ENCODE measurements at places on chromosomes 5 and 9.
A peak's percentile ranks its signal among the peaks of the same experiment; 100 is the strongest.

- DNase-seq = no peak
Measured at GRCh38 chr5:9851458-9851857, 221.3 kb upstream of the TAS2R1 start.

GRCh38 chr9:81477669-81478068 is 211.7 kb downstream of the TLE1 start:
- no peak for DNase-seq

GRCh38 chr5:178424810-178425177 is 165.4 kb downstream of the COL23A1 start:
- DNase-seq = no peak

DNA sequence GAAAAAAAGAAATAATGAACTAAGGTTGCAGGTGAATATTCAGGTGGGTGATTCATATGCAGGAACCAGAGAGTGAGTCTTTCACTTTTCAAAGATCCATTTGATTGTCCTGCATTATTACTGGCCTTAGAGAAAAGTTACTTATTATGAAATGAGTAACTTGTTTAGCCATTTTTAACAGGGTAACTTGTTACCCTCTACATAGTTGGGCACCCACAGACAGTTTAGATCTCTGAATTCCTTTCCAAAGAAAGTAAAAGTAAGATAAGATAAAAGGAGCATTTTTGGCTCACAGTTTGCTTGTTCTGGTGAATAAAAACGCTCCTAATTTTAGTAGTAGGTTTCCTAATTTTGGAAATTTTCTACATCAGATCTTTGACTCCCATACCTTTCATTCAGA is 54.1 kb upstream of the DAB2 start:
- DNase-seq = no peak

GRCh38 chr5:109863752-109864151 is 174.0 kb downstream of the MAN2A1 start:
- no peak for DNase-seq

GRCh38 chr5:54080831-54081230 is 229.5 kb downstream of the ARL15 start:
- DNase-seq = no peak

GRCh38 chr5:116696366-116696765 is 121.7 kb upstream of the SEMA6A start:
- no peak for DNase-seq

GRCh38 chr5:124459984-124460383 is 286.5 kb downstream of the ZNF608 start:
- no peak for DNase-seq

- DNase-seq = no peak
Measured at GRCh38 chr5:79811081-79811480, 121.4 kb downstream of the CMYA5 start.

GRCh38 chr5:115190388-115190787 is 20.7 kb upstream of the TRIM36 start:
- DNase-seq = no peak

GRCh38 chr9:33633636-33634035 is 109.6 kb downstream of the ANKRD18B start:
- no peak for DNase-seq

GRCh38 chr5:132662925-132663770 is 5.2 kb downstream of the IL13 start:
- peak; percentile 89 for DNase-seq

- DNase-seq = peak; percentile 48
Measured at GRCh38 chr9:130461218-130461630, 16.5 kb downstream of the ASS1 start.

DNA sequence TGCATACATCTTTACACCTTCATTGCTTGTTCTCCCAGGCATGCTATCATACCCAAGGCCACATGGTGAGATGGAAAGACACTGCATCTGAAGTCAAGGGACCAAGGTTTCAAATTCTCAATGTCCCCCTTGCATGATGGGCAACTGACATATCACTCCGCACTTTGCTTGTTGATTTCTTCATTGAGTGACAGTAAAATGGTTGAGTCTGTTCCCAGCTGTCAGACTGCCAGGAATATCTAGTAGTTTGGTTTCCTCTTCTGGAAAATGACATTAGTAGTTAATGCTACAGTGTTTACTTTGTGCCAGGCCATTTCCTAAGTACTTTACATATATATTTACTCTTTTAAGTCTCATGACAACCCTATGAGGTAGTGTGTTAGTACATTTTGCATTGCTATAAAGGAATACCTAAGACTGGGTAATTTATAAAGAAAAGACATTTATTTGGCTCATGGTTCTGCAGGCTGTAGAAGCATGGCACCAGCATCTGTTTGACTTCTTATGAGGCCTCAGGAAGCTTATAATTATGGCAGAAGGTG is 114.4 kb downstream of the PCSK1 start:
- DNase-seq = no peak

- DNase-seq = no peak
Measured at GRCh38 chr9:88015606-88016005, 41.3 kb upstream of the CDK20 start.

DNA sequence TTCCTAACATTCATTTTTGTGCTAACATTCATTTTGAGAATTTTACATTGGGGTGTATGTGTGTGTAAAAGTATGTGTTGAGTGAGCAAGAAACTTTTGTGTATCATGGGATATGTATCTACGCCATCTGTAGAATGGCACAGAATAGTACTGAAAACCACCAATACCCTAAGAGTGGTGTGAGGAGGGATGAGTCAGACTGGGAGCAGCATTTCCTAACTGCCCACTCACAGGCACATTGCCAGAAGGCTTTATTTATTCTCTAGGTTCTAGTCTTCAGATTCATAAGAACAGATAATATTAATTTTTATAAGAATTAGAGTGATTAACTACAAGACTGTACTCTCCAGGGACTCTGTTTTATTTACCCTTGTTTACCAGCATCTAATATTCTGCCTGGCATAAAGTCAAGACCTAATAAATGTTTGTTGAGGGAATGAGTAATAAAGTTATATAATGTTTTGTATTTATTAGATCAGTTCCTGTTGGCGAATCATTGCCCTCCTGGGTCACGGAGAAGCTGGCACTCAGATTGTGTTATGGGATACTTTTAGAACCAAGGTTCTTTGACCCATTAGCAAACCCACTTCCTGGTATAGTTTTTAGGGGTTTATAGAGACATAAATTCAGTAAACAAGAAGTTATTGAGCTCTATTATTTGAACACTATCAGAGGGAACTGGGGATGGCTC is 159.1 kb upstream of the PPP2R2B start:
- no peak for DNase-seq

GRCh38 chr5:114467729-114468128 is 105.9 kb downstream of the KCNN2 start:
- no peak for DNase-seq

- DNase-seq = no peak
Measured at GRCh38 chr5:91252916-91253315, 130.2 kb downstream of the ARRDC3 start.

- no peak for DNase-seq
Measured at GRCh38 chr5:77087484-77088261, 588 bp upstream of the ZBED3 start.

- no peak for DNase-seq
Measured at GRCh38 chr9:13351778-13352386, 72.4 kb upstream of the MPDZ start.

GRCh38 chr9:133781828-133782135 is 43.6 kb upstream of the SARDH start:
- no peak for DNase-seq

GRCh38 chr9:14987858-14988257 is 77.6 kb upstream of the FREM1 start:
- no peak for DNase-seq

- no peak for DNase-seq
Measured at GRCh38 chr5:584846-585245, 27.3 kb upstream of the CEP72 start.

DNA sequence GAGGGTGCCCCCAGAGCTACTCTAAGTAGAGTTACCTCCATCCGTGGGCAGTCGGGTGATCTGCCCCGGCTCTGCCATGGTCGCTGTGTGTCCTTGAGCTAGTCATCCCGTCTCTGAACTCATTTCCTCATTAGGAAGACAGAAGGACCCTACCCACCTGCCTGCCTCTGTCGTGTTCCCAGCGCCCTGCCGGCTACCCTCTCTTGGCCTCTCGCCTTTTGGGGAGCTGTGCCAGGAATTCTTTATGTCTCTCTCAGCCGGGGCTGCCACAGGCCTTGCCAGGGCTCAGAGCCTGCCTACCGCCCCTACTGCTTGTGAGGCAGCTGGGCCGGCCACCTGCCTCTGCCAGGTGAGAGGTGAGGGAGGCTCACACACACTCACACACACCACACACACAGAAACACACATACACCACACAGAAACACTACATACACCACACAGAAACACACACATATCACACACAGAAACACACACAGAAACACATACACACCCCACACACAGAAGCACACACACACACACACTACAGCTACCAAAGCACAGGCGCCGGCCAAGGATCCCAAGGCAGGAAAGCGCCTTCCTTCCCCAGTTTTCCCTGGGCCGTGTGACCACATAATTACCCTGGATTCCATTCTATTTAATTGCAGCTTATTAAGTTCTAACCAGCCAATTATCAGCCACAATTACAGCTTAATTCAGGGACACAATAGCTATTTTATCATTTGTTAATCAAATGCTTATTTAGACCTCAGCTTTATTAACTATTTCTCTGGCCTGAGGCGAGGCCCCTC is 41.7 kb downstream of the UNC5A start:
- no peak for DNase-seq

DNA sequence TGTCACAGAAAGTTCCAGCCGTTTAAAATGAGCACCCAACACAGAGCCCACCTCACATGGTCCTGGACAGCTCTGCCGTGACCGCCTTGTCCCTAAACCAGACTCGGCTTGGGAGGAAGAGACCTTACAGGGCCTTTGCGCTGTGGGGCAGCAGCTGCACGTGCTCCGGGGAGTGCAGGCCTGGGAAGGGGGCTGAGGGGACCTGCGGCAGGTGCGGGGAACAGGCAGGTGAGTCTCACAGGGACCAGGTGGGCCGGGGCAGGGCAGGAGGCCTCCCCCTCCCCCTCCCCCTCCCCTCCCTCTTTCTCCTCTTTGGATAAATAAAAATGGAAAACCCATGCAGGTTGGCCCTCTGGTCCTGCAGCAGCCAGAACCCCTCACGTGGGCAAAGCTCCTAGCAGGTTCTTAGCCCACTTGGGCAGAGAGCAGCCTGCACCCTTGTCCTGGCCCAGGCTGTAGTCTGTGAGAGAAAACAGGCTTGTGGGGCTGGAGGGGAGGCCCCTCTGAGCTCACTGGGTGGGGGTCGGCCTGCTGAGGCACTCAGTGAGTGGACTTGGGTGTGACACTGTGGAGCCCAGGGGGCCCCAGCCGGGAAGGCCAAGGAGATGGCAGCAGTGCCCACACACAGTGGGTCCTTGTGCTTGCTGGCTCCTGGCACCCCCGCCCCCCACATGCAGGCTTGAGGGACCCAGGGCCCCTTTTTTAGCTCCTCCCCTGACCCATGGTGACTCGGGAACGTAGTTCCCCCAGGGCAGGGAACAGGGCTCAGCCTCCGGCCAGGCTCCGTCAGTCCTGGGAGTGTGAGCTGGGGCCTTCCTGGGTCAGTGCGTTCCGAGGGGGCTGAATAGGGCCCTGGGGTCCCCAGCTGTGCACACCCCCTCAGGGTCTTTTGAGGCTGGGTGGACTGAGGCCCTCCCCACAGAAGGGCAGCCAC is 40.0 kb upstream of the CACNA1B start:
- DNase-seq = no peak

- no peak for DNase-seq
Measured at GRCh38 chr9:5643005-5643624, 14.2 kb downstream of the RIC1 start.

GRCh38 chr5:10935536-10935935 is 174.5 kb upstream of the DAP start:
- DNase-seq = no peak

GRCh38 chr9:14136646-14137370 is 177.1 kb downstream of the NFIB start:
- no peak for DNase-seq

- no peak for DNase-seq
Measured at GRCh38 chr5:150241298-150242160, 48.0 kb downstream of the CAMK2A start.

DNA sequence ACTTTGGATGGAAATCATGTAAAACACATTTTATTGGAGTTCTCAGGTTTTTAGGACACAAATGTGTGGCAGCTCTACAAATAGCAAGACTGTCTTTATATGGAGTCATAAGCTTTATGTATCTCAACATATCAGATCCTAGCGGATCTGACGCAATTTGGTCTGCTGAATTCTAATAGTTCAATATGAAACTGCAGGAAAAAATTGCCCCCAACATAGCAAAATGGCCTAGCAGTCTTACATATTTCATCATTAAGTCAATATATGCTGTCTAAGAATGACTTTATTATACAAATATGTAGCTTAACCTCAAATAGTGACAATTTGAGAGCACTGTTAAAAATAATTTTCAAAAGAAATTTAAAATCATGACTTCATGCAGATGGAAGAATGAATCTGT is 244.3 kb downstream of the TAF11L14 start:
- DNase-seq = no peak

- DNase-seq = no peak
Measured at GRCh38 chr9:137299938-137300337, 2.1 kb downstream of the NRARP start.

DNA sequence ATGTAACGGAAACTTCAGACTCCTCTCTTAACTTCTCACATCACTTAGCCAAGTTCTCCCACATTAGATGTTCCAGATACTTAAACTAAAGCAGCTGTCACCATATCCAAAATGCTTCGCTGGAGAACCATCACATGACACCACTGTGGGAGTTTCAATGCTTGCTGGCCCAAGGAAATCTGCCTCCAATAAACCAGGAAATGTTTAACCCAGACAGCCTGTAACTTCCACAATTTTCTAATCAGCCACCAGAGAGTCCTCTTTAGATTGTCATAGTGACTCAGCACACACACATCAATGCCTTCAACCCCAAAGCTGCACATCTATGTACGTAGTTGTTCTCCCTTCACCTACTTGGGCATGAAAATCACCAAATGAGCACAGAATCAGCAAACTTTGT is 118.7 kb downstream of the LPAR1 start:
- no peak for DNase-seq

- DNase-seq = no peak
Measured at GRCh38 chr5:78542321-78542840, 106.2 kb downstream of the LHFPL2 start.

- no peak for DNase-seq
Measured at GRCh38 chr5:127820910-127821553, 117.8 kb downstream of the CCDC192 start.

GRCh38 chr5:5887833-5888232 is 465.4 kb downstream of the ICE1 start:
- no peak for DNase-seq

Measured in GM06990 (cell line).